ENCODE measurements at places on chromosomes 4 and X.

DNA sequence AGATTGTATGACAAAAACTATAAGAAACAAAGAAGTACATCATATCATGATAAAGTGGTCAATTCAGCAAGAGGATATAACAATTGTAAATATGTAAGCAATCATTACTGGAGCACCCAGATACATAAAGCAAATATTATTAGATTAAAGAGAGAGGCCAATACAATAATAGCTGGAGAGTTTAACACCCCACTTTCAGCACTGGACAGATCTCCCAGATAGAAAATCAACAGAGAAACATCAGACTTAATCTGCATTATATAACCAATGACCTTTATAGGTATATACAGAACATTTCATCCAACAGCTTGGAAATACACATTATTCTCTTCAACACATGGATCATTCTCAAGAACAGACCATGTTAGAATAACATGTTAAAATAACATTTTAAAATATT is 128.4 kb downstream of the SPOCK3 start:
- DNase-seq = no peak

DNA sequence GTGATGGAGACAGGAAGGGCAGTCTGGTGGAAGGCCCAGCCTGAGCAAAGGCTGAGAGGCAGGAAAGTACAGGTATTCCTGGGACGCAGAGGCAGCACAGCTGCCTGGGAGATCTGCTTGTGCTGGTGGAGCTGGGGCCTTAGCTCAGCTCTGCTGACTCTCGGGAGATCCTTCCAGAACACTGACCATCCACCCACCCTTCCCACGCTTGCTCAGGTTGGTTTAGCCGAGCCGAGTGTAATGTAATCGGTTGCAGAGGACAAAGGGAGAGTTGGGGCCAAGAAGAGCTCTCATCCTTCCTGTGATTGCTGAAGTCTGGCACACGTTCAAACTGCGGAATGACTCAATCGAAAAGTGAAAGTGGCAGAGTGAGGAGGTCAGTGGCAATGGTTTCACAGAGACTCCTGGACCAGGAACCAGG is 43.1 kb upstream of the GPR78 start:
- DNase-seq = no peak

DNA sequence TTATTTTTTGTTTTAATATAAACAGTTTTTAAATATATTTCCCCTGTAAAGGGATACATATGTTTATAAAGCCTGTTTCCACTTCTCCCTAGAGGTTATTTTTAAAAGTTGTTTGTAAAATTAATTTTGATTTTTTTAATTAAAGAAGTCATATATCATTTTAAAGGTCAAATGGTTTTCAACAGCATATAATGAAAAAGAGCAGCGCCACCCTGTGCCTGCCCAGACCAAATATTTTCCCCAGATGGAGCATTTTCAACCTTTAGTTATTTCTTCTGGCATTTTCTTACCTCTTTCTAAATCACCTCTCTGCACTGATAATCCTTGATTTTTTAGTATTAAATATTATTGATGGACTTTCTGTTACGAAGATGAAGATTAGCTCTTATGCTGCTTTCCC is 21.0 kb downstream of the MSX1 start:
- DNase-seq = no peak

GRCh38 chr4:122285285-122285684 is 93.5 kb upstream of the ADAD1 start:
- no peak for DNase-seq

DNA sequence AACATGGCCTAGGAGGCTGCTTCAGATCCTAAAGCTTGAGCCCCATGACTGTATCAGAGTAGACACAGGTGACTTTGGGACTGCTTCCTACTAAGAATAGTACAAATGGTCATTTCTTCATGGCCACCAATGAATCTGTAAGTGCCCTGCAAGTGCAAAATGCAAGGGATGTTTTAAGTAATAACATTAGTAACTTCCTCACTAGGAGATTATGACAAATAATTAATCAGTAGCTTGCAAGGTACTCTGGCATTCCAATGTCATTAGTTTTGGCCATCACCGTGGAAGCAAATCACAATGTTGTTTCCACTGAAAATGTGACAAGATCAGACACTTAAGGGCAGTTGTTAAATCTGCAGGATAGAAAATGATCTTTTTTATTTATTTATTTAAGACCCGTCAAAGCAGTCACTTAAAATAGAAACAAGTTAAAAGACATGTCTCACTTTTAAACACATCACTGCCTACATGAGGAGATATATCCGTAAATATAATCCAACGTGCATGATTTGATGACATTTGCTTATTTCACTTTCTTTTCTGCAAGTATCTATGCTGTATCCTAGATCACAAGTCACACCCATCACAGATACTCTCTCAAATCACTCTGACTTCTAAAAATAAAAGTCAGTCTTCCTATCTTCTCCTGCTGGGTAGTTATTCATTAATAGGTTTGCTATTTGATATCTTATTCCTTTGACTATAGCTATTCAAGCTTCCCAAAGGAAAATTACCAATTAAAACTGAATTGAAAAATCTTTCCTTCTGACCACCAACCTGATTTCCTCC is 400.6 kb downstream of the IL15 start:
- no peak for DNase-seq

GRCh38 chrX:71118985-71119535 is 664 bp downstream of the MED12 start:
- no peak for DNase-seq

- DNase-seq = no peak
These were observed 9.9 kb downstream of the CENPVL3 start for GRCh38 chrX:51608766-51609165.

DNA sequence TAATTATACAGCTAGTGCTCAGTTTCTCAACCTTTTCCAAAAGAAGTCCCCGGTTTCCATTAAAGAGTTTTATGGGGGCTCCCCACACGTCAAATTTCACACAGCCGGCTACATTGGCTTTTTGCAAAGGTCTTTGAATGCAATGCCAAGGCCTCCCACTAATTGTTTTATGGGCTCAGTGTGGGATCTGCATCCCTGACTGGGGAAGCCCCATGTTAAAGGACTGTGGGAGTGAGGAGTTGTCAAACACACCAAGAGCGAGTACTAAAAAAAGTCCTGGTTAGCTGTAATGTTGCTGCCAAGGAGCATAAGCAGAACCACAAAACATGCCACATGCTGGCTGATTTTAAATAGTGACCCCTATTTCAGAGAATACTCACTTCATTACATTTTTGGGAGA is 162.6 kb downstream of the BMPR1B start:
- no peak for DNase-seq

DNA sequence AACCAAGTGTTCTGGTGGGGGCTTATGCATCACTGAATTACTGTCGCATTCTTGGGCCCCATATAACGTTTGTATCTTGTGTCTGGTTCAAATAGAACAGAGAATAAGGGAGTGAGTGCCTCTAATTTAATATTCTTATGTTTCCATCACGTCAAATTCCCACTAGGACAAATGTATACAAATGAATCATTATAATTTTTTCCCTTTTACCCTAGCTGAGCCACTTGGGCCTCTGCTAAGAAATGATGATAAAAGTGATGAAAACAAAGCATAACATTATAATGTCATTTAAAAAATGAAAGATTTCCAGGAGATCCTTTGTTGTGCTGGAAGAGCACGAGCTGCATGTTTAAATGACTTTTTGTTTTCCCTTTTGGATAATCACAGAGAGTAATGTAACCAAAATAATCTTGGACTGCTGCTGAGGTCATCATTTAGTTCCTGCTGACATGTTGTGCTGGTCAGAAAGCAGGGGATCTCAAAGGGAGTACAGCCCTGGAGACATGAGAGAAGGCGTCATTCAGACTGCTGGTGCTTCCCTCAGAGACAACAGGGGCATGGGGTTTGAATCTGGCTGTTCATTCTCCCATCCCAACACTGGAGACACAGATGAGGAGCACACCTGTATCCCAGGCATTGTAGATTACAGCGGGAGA is 105.1 kb upstream of the SCOC start:
- no peak for DNase-seq

DNA sequence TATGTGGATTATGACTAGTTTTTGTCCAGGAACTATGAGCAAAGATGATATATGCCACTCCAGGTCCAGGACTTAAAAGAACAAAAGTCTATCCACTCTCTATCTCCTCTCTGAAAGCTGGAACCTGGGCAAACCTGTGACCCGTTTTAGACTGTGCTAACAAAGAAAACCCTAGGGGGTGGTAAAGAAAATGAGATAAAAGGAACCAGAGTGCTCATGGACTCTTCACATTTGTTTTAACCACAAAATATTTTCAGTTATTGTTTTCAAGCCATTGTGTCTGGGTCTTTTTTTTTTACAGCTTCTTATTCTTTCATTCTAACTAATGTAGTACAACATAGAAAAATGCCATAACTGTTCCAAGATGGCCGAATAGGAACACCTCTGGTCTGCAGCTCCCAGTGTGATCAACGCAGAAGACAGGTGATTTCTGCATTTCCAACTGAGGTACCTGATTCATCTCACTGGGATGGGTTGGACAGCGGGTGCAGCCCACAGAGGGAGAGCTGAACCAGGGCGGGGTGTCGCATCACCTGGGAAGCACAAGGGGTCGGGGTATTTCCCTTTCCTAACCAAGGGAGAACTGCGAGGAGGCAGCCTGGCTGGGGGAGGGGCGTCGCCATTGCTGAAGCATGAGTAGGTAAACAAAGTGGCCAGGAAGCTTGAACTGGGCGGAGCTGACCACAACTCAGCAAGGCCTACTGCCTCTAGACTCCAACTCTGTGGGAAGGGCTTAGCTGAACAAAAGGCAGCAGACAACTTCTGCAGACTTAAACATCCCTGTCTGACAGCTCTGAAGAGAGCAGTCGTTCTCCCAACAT is 45.1 kb downstream of the CHM start:
- DNase-seq = no peak

GRCh38 chrX:137999552-137999951 is 433.6 kb downstream of the ZIC3 start:
- no peak for DNase-seq

- DNase-seq = no peak
These were observed 308.0 kb downstream of the DHRSX start for GRCh38 chrX:2192584-2193272.

- DNase-seq = no peak
These were observed 83.1 kb upstream of the IGFBP7 start for GRCh38 chr4:57193209-57193810.

GRCh38 chrX:108117988-108118387 is 26.4 kb downstream of the ATG4A start:
- no peak for DNase-seq

DNA sequence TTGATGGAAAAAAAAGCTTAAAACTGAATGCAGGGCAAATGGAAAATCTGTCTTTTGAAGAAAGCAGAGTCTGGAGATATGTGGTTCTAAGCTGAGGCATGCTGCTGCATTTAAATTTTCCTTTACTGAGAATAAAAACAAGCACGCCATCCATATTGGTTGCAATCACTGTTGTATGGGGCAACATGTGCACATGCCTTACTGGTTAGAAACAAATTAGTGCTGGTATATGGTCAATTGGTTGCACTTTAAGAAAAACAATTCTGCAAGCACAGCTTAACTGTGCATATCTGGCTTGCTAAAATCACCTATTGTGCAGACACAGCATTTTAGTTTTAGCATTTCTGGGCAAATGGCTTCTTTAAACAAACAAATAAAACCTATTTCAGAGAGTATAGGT is 239.1 kb downstream of the NDST4 start:
- no peak for DNase-seq

DNA sequence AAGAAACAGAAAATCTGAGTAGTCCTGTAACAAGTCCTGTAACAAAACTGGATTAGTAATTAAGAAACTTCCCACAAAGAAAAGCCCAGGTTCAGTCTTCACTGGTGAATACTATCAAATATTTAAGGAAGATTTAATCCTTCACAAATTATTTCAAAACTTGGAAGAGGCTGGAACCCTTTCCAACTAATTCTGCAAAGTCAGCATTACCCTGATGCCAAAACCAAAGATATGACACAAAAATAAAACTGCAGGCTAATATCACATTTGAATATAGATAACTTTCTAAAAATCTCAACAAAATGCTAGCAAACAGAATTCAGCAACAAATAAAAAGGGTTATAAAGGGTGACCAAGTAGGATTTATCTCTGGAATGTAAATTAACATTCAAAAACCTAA is 80.5 kb downstream of the AR start:
- no peak for DNase-seq

DNA sequence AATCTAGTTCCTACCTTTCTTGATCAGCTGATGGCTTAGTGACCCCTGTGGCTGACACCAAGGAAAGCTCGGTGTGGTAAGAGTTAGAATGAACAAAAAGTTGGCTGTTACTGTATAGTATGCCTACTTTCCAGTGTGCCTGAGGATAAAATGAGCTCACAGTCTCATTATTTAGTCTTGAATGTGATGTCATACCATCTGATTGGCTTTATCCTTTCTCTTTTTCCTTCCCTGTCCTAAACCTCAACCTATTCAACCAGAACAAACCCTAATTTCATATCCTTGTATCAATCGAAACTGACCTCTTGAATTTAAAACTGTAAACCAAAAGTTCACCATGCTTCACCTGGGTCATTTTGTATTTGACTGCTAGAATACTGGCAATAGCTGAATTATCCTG is 156.4 kb downstream of the PPARGC1A start:
- DNase-seq = no peak

GRCh38 chrX:8721536-8721935 is 10.4 kb downstream of the ANOS1 start:
- no peak for DNase-seq

DNA sequence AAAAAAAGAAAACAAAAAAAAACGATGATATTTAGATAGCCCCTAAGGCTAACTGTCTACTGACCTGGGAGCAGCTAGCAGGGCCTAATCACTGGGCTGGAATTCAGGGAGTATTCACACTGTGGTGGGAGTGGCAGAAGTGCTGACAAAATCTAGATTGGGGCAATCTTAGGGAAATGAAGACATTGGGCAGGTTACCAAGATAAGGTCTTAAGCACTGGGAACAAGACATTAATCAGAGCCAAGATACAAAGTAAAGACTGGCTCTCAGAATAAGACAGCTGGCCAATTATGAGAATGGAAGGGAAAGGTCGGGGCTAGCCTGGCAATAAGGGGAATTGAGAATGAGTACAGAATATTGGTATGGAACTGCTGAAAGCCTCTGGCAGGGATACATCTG is 100.2 kb upstream of the GRIA3 start:
- no peak for DNase-seq

GRCh38 chrX:9285342-9285771 is 179.5 kb upstream of the TBL1X start:
- DNase-seq = peak; percentile 13

DNA sequence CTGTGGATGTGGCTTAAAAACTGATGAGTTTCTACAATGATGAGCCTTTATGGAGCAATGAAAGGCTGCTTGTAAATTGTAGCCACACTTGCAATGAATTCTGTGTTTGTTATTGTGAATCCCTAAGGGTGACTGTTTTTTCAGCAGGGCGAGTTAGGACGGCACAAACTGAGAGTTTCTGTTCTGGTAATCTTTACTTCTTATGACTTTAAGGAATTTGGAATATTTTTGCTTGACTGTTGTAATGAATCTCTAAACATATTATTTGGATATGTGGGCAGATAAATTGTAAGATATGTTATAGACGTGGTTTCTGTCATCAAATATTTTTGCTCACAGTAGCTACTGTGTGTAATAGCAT is 22.2 kb downstream of the RBPJ start:
- no peak for DNase-seq

- DNase-seq = no peak
These were observed 2.3 kb downstream of the MAML3 start for GRCh38 chr4:140151699-140152012.
